ENCODE measurements at places on chromosomes 7 and 10. TPM values are rescaled to one million over a fixed set of nuclear protein-coding genes. Genes with fewer than 3 reads are reported as not detected.

Gene CTAGE8
- 2.9 TPM for total RNA-seq

Gene IDI2
- total RNA-seq, result not detected

Gene GIGYF1
- total RNA-seq, result 49.9 TPM

Gene SVOPL
- total RNA-seq, result not detected

- H3K27ac ChIP-seq, result no peak overlapping the region
- no peak for DNase-seq
- no peak overlapping the region for H3K4me3 ChIP-seq
- H3K36me3 ChIP-seq, result no peaks in the 10 kb centered on the region
- H3K27me3 ChIP-seq, result no peaks in the 10 kb centered on the region
- no peaks in the 10 kb centered on the region for H3K4me1 ChIP-seq
Measured at GRCh38 chr7:102888561-102889233, 24.1 kb upstream of the LRRC17 start.

DNA sequence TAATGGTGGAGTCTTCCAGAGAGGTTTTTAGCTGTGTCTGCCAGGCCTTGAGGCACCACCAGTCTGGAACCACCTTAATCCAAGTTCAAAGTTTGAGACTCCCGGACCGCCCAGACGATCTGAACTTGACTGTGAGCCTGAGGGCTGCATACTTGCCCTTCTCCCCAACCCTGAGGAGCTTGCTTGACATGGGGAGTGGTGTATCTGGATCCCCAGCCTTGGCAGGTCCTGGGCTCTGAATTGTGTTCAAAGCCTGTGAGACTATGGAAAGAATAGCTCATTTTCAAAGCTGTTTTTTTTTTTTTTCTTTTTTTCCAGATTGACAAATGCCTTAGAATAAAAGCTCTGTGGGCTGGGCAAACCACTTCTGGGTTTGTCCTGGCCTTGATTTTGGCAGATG is 22.3 kb upstream of the CAMK1D start:
- no peaks in the 10 kb centered on the region for H3K27me3 ChIP-seq
- H3K4me3 ChIP-seq, result no peak overlapping the region
- DNase-seq, result no peak
- no peaks in the 10 kb centered on the region for H3K36me3 ChIP-seq
- H3K4me1 ChIP-seq, result no peaks in the 10 kb centered on the region

GRCh38 chr7:101913247-101913721 is 95.9 kb downstream of the CUX1 start:
- peaks cover 5% of the 10 kb centered on the region for H3K36me3 ChIP-seq
- peaks cover 28% of the 10 kb centered on the region for H3K4me1 ChIP-seq
- H3K27me3 ChIP-seq, result no peaks in the 10 kb centered on the region
- H3K27ac ChIP-seq, result no peak overlapping the region

DNA sequence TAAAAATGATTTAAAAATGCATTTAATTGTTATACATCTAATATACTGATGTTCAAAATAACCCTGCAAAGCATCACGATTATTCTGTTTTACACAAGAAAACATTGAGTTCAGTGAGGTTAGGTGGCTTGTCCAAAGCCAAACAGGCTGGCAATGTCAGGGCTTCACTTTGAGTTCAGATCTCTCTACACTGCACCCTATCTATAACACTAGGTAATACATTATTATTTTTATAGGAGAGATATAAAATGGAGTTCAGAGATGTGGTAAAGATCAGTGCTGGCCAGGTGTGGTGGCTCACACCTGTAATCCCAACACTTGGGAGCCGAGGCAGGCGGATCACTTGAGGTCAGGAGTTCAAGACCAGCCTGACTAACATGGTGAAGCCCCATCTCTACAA is 165.9 kb upstream of the MYO3A start:
- H3K27ac ChIP-seq, result no peak overlapping the region
- H3K4me1 ChIP-seq, result no peaks in the 10 kb centered on the region
- H3K27me3 ChIP-seq, result no peaks in the 10 kb centered on the region
- no peak for DNase-seq

GRCh38 chr10:115951242-115951641 is 321.8 kb downstream of the GFRA1 start:
- no peak overlapping the region for H3K27ac ChIP-seq
- no peak for DNase-seq
- H3K27me3 ChIP-seq, result no peaks in the 10 kb centered on the region
- no peaks in the 10 kb centered on the region for H3K4me1 ChIP-seq

DNA sequence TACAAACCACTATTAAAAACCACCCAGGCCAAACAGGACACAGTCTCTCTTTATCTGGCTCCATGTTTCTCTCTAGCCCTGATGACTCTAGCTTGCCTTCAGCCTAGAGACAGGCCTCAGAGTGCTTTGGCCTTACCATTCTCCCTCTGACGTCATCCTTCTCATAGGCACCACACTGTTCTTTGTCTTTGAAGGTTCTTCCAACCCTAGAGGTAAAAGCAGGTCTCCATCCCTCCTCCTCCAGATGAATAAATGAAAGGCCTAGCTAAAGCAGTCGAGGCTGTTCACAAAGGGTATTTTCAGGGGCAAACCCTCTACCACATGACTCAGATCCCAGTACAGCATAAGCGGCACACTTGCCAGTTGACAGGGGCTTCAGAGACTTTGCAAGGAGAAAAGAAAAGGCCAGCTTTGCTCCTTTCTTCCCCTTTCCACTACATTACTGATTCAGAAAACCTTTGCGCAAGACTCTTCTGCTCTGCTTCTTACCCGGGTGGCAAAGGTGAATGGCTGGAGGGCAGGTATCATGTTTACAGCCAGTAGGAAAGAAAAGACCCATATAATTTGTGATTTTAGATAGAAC is 14.8 kb downstream of the NFE2L3 start:
- H3K4me3 ChIP-seq, result no peak overlapping the region
- no peak overlapping the region for H3K27ac ChIP-seq
- H3K36me3 ChIP-seq, result peaks cover 7% of the 10 kb centered on the region

GRCh38 chr7:81611040-81611439 is 158.8 kb downstream of the HGF start:
- no peaks in the 10 kb centered on the region for H3K4me1 ChIP-seq
- H3K27ac ChIP-seq, result no peak overlapping the region
- no peaks in the 10 kb centered on the region for H3K36me3 ChIP-seq
- no peaks in the 10 kb centered on the region for H3K27me3 ChIP-seq
- H3K4me3 ChIP-seq, result no peak overlapping the region

DNA sequence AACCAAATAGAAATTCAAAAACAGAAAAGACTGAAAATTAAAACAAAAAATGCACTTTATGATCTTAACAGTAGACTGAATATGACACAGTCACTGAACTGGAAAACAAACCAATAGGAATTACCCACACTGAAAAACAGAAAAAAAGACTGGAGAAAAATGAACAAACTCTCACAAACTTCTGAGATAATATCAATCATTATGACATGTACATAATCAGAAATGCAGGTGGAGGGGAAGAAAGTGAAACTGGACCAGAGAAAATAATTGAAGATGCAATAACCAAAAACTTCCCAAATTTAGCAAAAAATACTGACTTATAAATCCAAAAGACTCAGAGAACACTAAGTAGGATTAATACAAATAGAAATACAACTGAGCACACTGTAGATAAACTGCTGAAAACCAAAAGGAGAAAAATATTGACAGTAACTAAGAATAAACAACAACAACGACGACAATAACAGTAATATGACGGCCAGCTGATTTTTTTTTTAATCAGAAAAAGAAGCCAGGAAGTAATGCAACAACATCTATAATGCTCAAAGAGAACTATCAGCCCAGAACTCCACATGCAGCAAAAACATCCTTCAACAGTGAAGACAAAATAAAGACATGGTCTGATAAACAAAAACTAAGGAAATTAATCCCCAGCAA is 108.1 kb downstream of the ZFAND4 start:
- no peaks in the 10 kb centered on the region for H3K36me3 ChIP-seq
- no peaks in the 10 kb centered on the region for H3K4me1 ChIP-seq
- H3K27ac ChIP-seq, result no peak overlapping the region
- H3K4me3 ChIP-seq, result no peak overlapping the region

GRCh38 chr10:113770346-113770745 is 18.9 kb downstream of the PLEKHS1 start:
- no peaks in the 10 kb centered on the region for H3K4me1 ChIP-seq
- no peak overlapping the region for H3K4me3 ChIP-seq
- DNase-seq, result no peak
- H3K27ac ChIP-seq, result no peak overlapping the region
- no peaks in the 10 kb centered on the region for H3K27me3 ChIP-seq
- no peaks in the 10 kb centered on the region for H3K36me3 ChIP-seq

DNA sequence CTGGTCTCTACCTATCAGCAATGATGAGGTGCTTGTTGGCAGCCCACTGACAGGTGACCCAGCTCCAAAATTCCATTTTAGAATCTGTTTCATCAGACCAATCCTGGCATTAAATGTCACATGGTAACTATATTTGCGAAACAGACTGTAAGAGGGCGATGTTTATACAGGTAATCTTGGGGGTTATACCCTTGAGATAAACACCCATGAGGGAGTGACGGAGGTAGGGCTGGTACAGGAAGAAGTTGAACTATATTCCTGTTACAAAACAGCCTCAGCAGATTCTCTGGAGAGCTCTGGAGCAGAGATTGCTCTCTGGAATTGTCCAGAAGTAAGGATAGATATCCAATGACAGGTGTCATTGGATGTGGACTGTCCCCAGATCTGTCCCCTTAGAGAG is 444.8 kb upstream of the DPP6 start:
- DNase-seq, result no peak
- no peaks in the 10 kb centered on the region for H3K4me1 ChIP-seq
- H3K27ac ChIP-seq, result no peak overlapping the region
- H3K36me3 ChIP-seq, result no peaks in the 10 kb centered on the region

- H3K4me3 ChIP-seq, result no peak overlapping the region
- H3K4me1 ChIP-seq, result no peaks in the 10 kb centered on the region
- no peak overlapping the region for H3K27ac ChIP-seq
- no peaks in the 10 kb centered on the region for H3K36me3 ChIP-seq
Measured at GRCh38 chr10:63651864-63652263, 130.7 kb downstream of the REEP3 start.

DNA sequence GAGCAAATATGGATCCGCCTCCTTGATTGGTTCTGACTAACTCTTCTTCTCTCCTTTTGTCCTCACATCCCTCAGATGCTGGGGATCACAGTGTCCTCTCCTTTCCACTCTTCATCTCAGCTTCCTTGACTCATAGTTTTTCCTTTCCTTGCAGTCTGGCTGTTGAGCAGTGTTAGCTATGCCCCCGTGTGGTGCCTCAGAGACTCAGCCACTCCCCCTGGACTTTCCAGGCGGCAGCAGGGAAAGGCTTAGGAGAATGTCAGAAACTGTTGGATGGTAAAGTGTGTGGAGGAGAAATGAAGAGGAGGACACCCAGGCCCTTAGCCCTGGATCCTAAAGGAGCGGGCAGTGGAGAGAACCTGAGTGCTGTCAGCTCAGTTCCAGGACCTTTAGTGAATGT is 267.5 kb downstream of the CELF2 start:
- no peak for DNase-seq
- H3K4me3 ChIP-seq, result no peak overlapping the region
- H3K36me3 ChIP-seq, result peaks cover 15% of the 10 kb centered on the region
- H3K27ac ChIP-seq, result no peak overlapping the region
- H3K27me3 ChIP-seq, result no peaks in the 10 kb centered on the region

DNA sequence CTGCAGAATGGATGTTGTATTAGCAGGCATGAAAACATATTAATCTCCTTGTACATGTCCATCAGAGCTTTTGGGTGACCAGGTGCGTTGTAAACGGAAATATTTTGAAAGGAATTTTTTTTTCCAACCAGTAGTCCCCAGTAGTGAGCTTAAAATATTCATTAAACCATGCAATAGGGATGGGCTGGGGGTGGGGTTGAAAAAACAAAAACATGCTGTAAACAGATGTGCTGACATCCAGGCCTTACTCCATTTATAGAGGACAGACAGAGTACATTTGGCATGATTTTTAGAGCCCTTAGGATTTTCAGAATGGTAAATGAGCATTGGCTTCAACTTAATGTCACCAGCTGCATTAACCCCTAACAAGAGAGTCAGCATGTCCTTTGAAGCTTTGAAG is 50.2 kb downstream of the PTPN12 start:
- H3K27ac ChIP-seq, result no peak overlapping the region
- H3K36me3 ChIP-seq, result peaks cover 15% of the 10 kb centered on the region
- peaks cover 4% of the 10 kb centered on the region for H3K4me1 ChIP-seq
- DNase-seq, result no peak

GRCh38 chr7:106108991-106109390 is 3.1 kb downstream of the SYPL1 start:
- no peak for DNase-seq
- no peak overlapping the region for H3K27ac ChIP-seq
- H3K36me3 ChIP-seq, result no peaks in the 10 kb centered on the region
- H3K4me3 ChIP-seq, result no peak overlapping the region

Data from upper lobe of left lung (tissue), 6 donors.